ENCODE measurements at places on chromosomes 13 and 19.

- no peak for DNase-seq
These were observed 16.3 kb downstream of the CHERP start for GRCh38 chr19:16525751-16526481.

- no peak for DNase-seq
These were observed 139.9 kb upstream of the PCDH9 start for GRCh38 chr13:67369895-67370660.

DNA sequence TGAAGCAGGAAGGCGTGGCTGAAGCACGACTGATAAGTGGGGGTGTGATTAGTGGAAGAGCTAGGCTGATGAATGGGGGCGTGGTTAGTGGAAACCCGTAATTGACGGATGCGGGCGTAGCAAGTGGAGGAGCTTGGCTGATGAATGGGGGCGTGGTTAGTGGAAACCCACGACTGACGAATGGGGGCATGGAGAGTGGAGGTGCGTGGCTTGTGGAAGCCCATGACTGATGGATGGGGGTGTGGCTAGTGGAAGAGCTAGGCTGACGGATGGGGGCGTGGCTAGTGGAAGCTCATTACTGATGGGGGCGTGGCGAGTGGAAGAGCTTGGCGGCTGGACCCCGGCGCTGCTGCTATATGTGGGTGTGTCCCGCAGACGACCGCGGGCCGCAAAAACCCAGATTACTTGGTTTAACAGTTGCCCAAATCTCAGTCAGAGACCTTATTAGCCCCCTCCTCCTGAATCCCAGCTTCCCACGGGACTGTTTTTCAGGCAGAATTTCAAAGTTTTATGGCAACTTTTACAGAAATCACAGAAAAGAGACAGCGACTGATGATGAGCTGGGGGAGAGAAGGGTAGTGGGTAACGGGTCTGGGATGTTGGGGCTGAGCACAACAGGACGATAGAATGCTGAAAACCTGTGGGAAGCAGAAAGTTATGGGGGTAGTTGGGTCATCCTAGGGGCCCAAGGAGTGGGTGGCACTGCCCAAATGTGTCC, 9.0 kb upstream of the MEIS3 start:
- DNase-seq = peak; percentile 98

- DNase-seq = no peak
These were observed 34.4 kb upstream of the CXCL17 start for GRCh38 chr19:42477117-42477516.

GRCh38 chr19:46591870-46592269, 9.3 kb upstream of the CALM3 start:
- no peak for DNase-seq

GRCh38 chr13:23658929-23659541, 88.8 kb downstream of the TNFRSF19 start:
- DNase-seq = no peak

- no peak for DNase-seq
These were observed 30.4 kb upstream of the HMGB1 start for GRCh38 chr13:30496147-30496546.

DNA sequence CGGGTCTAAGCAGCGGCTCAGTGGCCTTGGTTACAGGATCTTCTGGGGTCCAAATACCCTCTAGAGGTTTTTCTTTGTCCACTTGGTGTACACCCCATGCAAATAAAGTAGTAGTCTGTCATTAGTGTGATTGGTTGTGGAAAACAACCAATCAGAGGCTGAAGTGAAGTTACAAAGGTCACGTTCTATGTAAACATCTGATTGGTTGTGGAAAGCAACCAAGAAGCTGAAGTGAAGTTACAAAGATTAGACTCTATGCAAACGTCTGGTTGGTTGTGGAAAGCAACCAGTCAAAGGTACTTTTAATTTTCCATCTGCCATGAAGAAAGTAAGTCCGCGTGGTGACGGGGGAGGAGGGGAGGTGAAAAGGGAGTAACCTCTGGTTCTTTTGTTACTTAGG, 790.9 kb downstream of the UQCRFS1 start:
- no peak for DNase-seq

DNA sequence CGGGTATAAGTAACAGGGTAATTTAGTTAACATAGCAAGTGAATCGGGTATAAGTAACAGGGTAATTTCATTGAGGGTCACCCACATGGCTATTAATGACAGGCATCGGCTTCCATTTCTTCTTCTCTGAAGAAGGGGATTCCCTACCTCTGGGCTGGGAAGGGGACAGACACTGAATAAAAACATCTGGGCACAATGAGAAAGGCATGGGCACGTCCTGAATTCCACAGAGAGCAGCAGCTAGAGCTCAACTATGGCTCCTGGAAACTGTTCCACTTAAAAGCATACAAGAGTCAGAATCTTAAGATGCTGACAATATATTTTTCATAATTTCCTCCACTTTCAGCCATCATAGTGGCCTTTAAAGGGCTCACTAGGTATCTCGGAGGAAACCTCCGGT, 51.8 kb downstream of the CRYL1 start:
- no peak for DNase-seq

- DNase-seq = no peak
These were observed 13.7 kb upstream of the ZSCAN1 start for GRCh38 chr19:58020129-58020528.

- DNase-seq = no peak
These were observed 792.1 kb upstream of the ARGLU1 start for GRCh38 chr13:107360010-107360409.

DNA sequence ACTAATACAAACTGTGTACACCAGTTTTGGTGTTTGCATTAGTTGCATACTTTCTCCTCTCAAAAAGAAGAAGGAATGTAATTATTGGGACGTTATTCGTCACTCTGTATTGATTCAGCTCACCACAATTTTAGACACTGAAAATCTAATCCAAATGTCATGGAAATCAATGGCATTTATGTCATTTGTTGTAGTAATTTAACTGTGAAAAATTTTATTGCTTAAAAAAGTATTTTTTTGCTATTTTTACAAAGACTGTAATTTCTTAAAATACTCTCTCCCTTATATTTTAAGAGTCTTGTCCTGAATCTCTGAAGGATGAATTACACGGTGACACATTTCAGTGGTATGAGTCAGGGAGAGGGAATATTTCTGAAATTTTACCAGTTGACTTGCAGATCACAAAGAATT, 2117.6 kb downstream of the PCDH9 start:
- DNase-seq = no peak

DNA sequence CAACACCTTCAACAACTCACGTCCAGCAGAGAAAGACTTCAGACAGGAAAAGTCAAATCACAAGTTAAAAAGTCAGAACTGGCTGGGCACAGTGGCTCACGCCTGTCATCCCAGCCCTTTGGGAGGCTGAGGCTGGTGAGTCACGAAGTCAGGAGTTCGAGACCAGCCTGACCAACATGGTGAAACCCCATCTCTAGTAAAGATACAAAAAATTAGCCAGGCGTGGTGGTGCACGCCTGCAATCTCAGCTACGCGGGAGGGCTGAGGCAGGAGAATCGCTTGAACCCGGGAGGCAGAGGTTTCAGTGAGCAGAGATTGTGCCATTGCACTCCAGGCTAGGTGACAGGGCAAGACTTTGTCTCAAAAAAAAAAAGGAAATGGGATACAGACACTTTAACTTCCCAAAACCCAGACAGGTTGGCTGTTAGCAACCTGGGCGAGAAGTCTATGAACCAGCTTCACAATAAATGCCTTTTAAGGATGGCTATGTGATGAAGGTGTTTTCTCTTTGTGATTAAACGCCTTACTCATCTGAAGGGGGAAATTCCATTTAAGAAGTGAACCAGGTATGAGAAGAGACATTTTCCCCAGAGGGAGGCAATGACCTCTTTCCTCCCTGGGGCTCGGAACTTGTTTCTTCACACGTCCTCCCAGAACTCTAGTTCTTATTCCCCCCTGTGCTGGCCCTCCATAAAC, 80.4 kb downstream of the INSR start:
- DNase-seq = no peak

DNA sequence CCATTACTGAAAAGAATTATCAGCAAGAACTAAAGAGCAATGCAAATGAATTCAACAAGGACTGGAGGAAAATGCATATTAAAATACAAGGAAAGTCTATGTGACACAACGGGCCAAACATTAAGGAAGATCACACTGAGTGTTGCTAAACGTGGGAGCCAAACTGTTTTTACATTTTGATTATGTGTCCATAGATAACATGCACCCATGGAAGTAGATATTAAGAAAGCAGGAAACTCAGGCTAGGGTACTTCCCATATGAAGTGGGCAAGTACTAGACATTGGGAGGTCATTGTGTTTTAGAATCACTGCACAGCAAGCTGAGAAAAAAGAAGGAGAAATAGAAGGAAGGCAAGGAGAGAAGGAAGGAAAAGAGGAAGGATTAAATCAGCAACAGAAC, 161.8 kb downstream of the KCTD12 start:
- DNase-seq = no peak

Data from NCI-H526 treated with DMSO at 0.1 percent for 48 hours (cell line).